Activated T-cell treated with anti-CD3 and anti-CD28 coated beads for 24 hours (primary cell): ENCODE measurements at places on chromosomes 3 and 15.

DNA sequence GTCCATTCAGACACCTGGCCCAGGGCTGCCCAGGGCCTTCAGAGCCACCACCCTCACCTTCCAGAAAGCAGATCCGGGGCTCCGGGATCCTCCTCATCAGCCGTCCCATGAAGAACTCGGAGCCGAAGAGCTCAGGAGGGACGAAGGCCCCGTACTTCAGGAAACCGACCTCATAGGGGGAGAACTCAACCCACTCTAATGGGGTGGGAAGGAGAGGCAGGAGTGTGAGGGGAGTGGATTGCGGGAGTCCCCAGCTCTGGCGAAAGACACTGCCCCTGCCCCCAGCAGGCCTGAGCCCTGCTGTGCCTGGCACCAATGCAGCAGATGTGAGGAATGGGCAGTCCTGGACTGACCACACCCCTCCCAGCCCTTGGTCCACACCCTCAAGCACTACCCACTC lies 22.6 kb downstream of the PLA2G4D start:
- no peak for DNase-seq

DNA sequence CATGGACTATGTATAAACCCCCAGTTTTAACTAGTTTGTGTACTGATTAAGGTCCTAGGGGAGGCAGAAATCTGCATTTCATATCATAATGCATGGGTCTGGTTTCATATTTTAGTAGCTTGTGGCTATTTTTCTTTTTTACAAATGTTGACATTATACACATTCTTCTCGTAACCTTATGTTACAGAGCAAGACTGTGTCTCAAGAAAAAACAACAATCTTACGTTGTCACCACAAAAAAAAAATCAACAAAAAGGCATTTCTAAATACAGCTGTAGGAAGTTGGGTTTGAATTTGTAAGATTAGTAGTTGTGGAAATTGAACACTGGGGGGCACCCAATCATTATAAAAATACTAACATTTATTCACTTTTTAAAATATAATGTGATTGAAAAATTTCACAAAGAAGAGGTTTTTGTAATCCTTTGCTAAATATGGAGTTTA lies 17.9 kb downstream of the SERP1 start:
- DNase-seq: no peak

DNA sequence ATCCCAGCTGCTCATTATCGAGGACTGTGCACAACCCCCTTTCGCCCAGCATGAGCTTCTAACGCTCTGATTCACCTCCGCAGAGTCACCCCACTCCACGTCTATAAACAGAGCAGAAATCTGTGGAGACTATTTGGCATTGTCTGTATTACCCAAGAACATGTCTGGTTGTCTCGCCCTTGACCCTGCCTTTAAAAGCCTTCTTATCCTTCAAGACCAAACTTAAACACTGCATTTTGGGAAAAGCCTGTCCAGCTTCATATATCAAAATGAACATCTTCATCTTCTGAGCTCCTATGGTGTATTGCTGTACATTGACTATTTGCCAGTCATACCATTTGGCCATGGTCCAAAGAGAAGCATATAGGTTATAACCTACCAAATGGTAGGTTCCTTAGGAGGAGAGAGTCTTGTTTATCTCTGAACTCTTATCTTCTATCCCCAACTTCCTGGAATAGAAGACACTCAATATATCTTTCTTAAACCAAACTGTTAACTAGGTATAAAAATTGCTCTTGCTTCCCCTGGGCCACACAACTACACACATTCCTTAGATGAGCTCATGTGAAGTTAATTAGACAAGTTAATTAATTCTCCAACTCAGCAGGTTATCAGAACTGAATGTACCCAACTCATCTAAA lies 90.1 kb downstream of the FBN1 start:
- no peak for DNase-seq

DNA sequence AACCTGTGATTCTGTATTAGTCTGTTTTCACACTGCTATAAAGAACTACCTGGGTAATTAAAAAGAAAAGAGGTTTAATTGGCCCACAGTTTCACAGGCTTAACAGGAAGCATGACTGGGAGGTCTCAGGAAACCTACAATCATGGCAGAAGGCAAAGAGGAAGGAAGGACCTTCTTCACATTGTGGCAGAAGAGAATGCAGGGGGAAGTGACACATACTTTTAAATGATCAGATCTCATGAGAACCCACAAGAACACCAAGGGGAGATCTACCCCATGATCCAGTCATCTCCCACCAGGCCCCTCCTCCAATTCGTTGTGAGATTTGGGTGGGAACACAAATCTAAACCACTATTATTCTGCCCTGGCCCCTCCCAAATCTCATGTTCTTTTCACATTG lies 6.1 kb downstream of the ZKSCAN7 start:
- DNase-seq: no peak

DNA sequence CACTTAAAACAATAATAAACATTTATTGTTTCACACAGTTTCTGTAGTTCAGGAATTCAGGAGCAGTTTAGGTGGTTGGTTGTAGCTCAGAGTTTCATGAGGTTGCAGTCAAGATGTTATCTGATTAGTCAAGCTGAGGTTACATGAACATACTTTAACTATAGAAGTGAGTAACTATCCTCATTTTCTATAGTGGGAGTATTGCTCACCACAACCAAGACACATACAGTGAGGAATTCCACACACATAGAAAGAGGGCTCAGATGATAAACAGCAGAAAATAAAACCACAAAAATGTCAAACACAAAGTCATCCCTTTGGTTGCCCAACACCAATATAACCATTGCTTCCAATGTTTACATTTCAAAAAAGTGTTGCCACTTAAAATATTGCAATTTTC lies 13.6 kb downstream of the SCN11A start:
- no peak for DNase-seq

DNA sequence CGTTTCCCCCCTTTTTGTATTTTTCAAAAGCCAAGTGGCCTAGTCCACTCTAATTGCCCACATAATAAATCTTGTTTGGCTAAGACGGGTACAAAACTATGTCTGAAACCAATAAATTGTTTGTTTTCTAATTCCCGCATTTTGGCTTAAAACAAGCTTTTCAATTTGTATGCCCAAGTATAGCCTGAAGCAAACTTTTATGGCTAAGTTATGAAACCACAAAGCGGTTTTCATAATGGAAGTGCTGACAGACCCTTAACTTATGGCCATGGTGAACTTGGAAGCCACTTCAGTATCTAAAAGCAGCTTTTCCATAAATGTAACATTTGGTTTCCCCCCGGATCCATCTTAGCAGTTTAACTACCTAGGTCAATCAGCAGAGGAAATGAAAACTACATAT lies 29.9 kb upstream of the POLR2M start:
- no peak for DNase-seq

GRCh38 chr3:127671523-127672428 lies 976 bp upstream of the ABTB1 start:
- no peak for DNase-seq
